Tongue (tissue), 3 donors: ENCODE measurements at places on chromosomes 2 and 18. TPM values are rescaled to one million over a fixed set of nuclear protein-coding genes. Genes with fewer than 3 reads are reported as not detected.

DNA sequence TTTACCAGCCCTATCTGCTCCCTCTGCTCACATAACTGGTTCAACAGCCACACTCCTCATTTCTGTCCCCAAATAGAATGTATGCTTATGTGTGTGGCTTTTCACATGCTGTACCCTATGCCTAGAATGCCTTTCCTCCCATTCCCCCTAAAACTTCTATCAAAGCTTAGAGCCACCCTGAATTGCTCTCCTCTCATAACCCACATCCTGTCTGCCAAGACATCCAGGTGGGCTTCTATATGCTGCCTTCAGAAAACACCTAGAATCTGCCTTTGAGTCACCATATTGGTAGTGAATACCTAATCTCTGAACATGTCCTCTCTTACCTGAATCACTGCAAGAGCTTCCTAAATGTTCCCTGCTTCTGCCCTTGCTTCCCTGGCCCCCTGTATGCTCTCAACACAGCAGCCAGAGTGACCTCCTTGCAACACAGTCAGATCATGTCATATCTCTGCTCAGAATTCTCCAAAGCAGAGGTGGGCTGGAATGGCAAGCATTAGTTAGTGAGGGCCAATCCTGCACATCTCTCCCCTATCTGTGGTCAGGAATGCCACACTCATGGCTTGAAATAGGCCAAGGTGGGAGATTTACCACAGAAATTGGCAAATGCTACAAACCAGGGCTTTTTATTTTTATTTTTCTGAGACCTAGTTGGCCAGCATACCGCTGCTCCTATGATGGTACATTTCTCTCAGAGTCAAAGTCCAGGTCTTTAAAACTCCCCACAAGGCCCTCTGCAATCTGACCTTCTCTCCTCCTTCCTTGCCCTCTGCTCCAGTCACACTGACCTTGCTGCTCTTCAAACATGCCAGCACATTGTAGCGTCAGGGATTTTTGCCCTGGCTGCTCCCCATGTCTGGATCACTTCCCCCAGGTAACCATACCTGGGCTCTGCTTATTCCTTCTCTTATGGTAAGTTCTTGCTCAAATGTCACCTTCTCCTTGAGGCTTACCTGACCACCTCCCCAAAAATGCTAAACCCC lies 111.8 kb upstream of the STON1 start:
- no peak for DNase-seq

- DNase-seq = peak; percentile 76
Measured at GRCh38 chr2:240962300-240963064, 35.9 kb upstream of the SNED1 start.

The ANKRD30BL gene
- total RNA-seq = 0.31 TPM

The TFCP2L1 gene
- 5.8 TPM for total RNA-seq

The CRIM1 gene
- total RNA-seq = 57.2 TPM

DNA sequence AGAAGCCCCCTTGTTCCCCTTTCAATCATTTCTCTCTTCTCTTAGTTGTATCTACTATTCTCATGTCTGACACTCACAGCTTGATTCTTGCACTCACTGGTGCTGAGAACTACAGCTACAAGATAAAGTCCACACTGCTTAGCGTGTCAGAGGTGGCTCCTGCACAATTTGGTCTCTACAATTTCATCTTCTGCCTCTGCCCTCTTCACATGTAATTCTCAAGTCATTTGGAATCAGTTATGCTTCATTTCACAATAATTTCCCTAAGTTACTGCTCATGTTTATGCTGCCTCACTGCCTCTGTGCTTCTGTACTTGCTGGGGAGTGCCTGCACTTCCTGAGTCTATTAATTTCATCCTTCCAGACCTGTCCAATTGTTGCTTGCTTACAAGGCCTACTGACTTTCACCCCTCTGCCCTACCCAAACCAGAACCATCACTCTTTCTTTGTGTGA lies 11.6 kb upstream of the NAB1 start:
- no peak for DNase-seq

GRCh38 chr2:216858312-216858711 lies 1.6 kb downstream of the TNP1 start:
- no peak for DNase-seq

DNA sequence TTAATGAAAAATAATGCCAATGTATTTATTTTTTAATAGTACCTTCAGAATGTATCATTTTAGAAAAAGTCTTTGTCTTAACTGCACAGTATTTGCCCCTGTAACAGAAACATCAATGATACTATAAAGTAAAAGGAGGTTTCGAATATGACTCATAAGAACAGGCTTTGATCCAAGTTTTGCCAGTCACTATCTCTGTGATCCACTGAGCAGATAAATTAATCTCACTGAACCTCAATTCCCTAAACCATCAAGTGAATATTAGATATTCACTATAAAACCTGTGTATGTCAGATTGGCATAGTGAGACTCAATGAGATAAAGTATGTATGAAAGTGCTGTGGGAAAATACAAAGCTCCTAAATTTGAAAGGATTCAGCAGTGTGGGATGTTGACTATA lies 292.1 kb downstream of the EXOC6B start:
- no peak for DNase-seq

DNA sequence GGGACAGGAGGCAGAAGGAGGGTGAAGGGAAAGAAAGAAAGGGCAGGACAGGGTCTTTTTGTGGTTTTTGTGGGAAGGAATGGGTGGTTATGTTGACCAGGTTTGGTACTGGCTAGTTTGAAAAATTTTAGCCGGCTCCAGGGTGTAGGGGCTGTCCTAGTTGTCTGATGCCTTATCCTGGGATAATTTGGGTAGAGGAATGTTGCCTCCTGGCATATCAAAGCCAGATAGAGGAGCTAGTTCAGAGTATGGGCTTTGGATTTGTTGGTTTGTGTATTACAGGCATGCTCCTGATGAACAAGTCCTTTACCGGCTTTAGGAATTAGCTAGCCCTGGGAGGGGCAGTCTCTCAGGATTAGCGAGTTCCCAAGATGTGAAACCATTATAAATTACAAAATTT lies 101.1 kb upstream of the LHCGR start:
- DNase-seq = no peak

DNA sequence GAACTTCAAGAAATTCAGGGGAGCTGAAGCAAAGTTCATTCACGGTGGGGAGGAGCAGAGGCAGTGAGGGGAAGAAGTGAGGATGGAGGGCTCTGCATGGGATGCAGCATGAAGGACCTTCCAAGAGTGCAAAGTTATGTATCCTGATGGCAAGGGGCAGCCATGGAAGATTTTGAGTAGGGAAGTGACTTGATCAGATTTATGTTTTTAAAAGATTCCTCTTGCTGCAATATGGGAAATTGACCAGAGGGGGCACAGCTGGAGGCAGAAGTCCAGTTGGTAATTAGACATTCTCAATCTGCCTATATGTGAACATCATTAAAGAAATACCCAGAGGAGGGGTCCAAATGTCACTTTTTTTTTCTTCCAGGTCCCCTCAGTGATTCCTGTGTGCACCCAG lies 21.5 kb upstream of the ANXA4 start:
- no peak for DNase-seq
